ENCODE measurements at places on chromosomes 16 and 17. TPM values are rescaled to one million over a fixed set of nuclear protein-coding genes. Genes with fewer than 3 reads are reported as not detected.
A peak's percentile ranks its signal among the peaks of the same experiment; 100 is the strongest.

DNA sequence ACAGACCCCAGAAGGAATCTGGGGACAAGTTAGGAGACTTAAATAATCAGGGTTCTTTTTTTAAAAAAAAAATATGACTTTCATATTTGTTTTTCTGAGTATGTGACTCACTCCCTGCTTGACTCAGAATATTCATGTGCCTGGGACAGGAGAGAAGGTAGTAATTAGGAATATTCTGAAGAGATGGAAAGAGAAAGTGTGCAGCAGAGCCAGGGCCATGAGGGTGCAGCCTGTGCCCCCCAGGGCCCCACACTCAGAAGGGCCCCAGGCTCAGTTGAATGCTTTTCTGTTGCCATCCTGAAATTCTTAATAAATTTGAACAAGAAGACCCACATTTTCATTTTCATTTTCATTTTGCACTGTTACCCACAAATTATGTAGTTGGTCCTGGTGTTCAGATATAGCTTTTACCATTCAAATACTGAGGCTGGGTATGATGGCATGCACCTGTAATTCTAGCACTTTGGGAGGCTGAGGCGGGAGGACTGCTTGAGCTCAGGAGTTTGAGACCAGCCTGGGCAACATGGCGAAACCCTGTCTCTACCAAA, 11.5 kb upstream of the LONP2 start:
- DNase-seq: no peak
- no peaks in the 10 kb centered on the region for H3K4me1 ChIP-seq
- peak overlapping the region; percentile 24 for H3K27ac ChIP-seq
- H3K4me3 ChIP-seq: no peak overlapping the region
- H3K27me3 ChIP-seq: no peaks in the 10 kb centered on the region
- no peaks in the 10 kb centered on the region for H3K36me3 ChIP-seq

DNA sequence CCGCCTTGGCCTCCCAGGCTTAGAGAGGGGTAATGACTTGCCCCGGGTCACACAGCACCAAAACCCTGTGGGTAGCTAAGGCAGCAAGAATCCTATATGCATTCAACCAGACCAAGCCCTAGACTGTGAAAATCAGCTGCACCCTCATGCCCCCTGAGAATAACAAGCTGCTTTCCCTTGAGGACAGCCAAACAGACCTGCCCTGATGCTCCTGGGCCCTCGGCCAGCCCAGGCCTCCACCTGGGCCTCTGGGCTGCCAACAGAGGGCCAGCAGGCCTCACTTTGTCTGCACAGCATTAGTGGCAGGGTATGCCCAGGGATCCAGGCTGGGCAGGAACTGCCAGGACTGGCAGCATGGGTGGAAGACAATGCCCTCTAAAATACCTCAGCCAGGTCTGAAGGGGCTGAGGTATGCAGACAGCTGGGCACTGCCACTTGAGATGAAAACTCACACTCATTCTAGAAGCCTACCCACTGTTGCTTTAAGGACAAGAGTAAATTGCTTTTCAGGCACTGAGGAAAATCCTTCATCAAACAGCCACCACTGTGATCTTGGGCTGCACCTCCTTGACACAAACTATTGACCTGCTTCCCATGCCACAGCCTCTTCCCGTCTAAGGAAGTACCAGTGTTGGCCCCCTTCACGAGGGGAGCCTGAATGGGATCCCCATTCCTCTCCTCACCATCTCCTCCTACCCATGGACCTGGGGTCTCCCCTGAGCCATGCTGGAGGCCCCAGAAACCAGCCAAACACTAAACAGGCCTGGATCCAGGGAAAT, 8.8 kb downstream of the ST3GAL2 start:
- H3K27ac ChIP-seq: peak overlapping the region; percentile 98
- no peak overlapping the region for H3K4me3 ChIP-seq
- peaks cover 76% of the 10 kb centered on the region for H3K4me1 ChIP-seq
- H3K36me3 ChIP-seq: no peaks in the 10 kb centered on the region

DNA sequence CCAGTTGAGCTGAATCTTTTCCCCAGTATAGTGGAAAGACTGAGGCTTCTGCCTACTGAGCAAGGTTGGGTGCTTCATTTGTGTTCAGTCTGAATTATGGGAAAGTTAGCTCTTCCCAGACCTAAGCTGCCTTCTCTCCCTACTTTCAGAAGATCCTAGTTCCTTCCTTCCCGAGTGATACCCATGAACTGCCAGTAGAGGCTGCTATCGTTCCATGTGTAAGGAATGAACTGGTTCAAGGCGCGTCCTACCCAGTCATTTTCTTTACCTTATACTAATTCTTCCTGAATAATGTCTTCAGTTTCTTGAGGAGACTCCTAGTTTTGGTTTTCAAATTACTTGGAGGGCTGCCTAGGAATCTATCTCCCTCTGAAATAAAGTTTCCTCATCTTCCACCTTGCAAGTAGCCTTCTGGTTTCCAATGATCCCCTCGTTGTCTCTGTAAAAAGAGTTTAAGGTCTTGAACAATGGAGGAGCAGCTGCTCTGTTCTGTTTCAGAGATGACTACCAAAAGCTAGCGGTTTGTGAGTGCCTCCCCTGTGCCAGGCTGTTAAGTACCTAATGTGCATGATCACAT, 934 bp upstream of the AOC2 start:
- DNase-seq: peak; percentile 80
- H3K36me3 ChIP-seq: no peaks in the 10 kb centered on the region
- no peaks in the 10 kb centered on the region for H3K27me3 ChIP-seq

- no peaks in the 10 kb centered on the region for H3K36me3 ChIP-seq
- no peaks in the 10 kb centered on the region for H3K27me3 ChIP-seq
- DNase-seq: peak; percentile 94
- no peak within 1 kb of the TSS for H3K27ac ChIP-seq
- H3K4me1 ChIP-seq: no peaks in the 10 kb centered on the region
- peak within 1 kb of the TSS; percentile 22 for H3K4me3 ChIP-seq
Measured at GRCh38 chr16:55508941-55509931, at the start of gene LPCAT2. Gene LPCAT2 (plus strand): TSS chr16:55509072. CDS start chr16:55509182, 110 bp downstream.

- no peak overlapping the region for H3K4me3 ChIP-seq
- DNase-seq: no peak
- no peak overlapping the region for H3K27ac ChIP-seq
- no peaks in the 10 kb centered on the region for H3K4me1 ChIP-seq
- no peaks in the 10 kb centered on the region for H3K36me3 ChIP-seq
- H3K27me3 ChIP-seq: no peaks in the 10 kb centered on the region
Measured at GRCh38 chr16:8310816-8311215, 279.5 kb downstream of the TMEM114 start.

DNA sequence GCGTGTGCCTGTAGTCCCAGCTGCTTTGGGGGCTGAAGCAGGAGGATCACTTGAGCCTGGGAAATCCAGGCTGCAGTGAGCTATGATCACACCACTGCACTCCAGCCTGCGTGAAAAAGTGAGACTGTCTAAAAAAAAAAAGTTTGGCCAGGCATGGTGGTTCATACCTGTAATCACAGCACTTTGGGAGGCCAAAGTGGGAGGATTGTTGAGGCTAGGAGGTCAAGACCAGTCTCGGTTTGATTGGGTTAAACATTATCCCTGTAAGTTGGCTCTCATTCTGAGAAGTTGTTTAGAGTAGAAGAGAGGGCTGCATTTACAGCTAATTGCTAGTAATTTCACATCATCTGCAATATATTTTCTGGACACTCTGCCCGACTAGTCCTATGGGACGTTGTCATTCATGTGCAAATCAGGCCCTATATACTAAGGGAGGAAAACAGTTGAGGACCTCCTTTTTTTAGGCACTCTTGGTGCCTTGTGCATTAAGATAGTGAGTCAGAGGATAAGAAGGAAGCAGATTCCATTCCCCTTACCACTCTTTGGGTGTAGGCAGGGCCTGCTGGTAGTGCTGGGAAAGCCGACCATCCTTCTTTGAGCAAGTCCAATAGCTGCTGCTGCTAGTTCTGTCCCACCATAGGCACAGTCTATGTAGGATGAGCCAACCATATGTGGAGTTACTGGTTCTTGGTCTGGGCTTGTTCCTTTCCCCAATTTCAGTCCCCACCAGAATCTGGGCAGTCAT, 18.7 kb downstream of the HMOX2 start:
- peaks cover 8% of the 10 kb centered on the region for H3K4me1 ChIP-seq
- no peak overlapping the region for H3K4me3 ChIP-seq
- no peaks in the 10 kb centered on the region for H3K36me3 ChIP-seq
- no peaks in the 10 kb centered on the region for H3K27me3 ChIP-seq

DNA sequence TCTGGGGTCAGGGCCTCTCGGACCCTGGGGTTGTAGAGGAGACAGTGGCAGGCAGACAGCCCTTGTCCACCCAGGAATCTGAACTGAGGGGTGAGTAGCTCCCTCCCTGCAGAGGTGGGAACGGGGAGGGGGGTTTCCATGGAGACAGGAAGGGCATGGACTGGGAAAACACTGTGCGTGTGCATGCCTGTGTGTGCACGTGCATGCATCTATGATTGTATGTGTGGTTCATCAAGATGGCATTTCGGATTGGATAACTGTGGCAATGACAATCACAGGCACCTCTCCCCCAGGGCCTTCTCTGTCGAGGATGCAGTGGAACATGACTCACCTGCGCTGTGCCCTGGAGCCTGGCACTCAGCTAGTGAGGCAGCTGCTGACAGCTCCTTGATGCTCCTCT, 6.1 kb upstream of the CD300C start:
- DNase-seq: no peak
- no peaks in the 10 kb centered on the region for H3K36me3 ChIP-seq
- H3K27me3 ChIP-seq: no peaks in the 10 kb centered on the region
- H3K4me1 ChIP-seq: no peaks in the 10 kb centered on the region
- no peak overlapping the region for H3K4me3 ChIP-seq

GRCh38 chr17:76444518-76445311, 8.2 kb downstream of the UBE2O start:
- H3K36me3 ChIP-seq: no peaks in the 10 kb centered on the region
- peaks cover 19% of the 10 kb centered on the region for H3K4me1 ChIP-seq
- DNase-seq: no peak
- no peak overlapping the region for H3K27ac ChIP-seq
- H3K27me3 ChIP-seq: no peaks in the 10 kb centered on the region

The LIG3 gene
- total RNA-seq: 29.4 TPM

The CAVIN1 gene
- total RNA-seq: 85.8 TPM

The HAS3 gene
- total RNA-seq: 0.60 TPM

The IL21R gene
- total RNA-seq: 0.10 TPM

The ADAP2 gene
- 1.5 TPM for total RNA-seq

The SCGB1C2 gene
- not detected for total RNA-seq
